ENCODE measurements at places on chromosomes 5 and 9. TPM values are rescaled to one million over a fixed set of nuclear protein-coding genes. Genes with fewer than 3 reads are reported as not detected.

PCDHGA10 gene
- total RNA-seq, result 0.03 TPM

INSL6 gene
- not detected for total RNA-seq

PFN3 gene
- total RNA-seq, result not detected

C8G gene
- total RNA-seq, result 1.7 TPM

OR1Q1 gene
- total RNA-seq, result not detected

PCDHGC5 gene
- total RNA-seq, result not detected

WNT8A gene
- total RNA-seq, result not detected

RPP25L gene
- 46.7 TPM for total RNA-seq

SV2C gene
- total RNA-seq, result not detected

BTNL9 gene
- total RNA-seq, result 0.77 TPM

SAXO1 gene
- total RNA-seq, result not detected

FOXD4L4 gene
- total RNA-seq, result 0.07 TPM

SLC27A6 gene
- not detected for total RNA-seq

FBLL1 gene
- 0.09 TPM for total RNA-seq

TLE1 gene
- total RNA-seq, result 78.6 TPM

TMEM167A gene
- 70.2 TPM for total RNA-seq

PAEP gene
- total RNA-seq, result 0.27 TPM

NDFIP1 gene
- total RNA-seq, result 46.6 TPM

PIP5K1B gene
- total RNA-seq, result not detected

CLTB gene
- 153 TPM for total RNA-seq

CCDC183 gene
- total RNA-seq, result 0.44 TPM

ENTR1 gene
- 72.1 TPM for total RNA-seq

DIPK1B gene
- 8.0 TPM for total RNA-seq

ANGPTL2 gene
- not detected for total RNA-seq

MUSK gene
- not detected for total RNA-seq

DBH gene
- not detected for total RNA-seq

ZBTB5 gene
- 6.2 TPM for total RNA-seq

ADAMTS16 gene
- total RNA-seq, result 1.9 TPM
